ENCODE measurements at places on chromosomes 5 and 9.

GRCh38 chr9:121295662-121296191 is 27.8 kb downstream of the GSN start:
- no peak for DNase-seq

DNA sequence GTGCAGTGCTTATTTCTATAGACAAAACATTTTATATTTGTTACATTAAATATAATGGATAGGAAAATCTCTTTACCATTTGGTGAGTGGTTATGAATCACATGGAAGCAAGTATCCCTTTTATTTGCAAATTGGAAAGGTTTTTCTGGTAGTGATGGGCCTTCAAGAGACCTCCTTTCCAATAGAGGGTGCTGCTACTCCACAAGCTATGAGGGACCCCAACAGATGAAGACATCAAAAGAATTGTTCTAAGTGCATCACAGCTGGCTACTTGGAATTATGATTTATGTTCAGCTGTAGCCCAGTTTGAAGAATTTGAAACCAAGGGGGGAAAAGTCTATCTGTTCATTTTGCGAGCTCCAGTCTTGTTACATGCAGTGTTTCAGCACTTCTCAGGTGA is 493.7 kb upstream of the SGCD start:
- no peak for DNase-seq

- no peak for DNase-seq
Observed at GRCh38 chr9:26326563-26326962, 566.0 kb downstream of the CAAP1 start.

DNA sequence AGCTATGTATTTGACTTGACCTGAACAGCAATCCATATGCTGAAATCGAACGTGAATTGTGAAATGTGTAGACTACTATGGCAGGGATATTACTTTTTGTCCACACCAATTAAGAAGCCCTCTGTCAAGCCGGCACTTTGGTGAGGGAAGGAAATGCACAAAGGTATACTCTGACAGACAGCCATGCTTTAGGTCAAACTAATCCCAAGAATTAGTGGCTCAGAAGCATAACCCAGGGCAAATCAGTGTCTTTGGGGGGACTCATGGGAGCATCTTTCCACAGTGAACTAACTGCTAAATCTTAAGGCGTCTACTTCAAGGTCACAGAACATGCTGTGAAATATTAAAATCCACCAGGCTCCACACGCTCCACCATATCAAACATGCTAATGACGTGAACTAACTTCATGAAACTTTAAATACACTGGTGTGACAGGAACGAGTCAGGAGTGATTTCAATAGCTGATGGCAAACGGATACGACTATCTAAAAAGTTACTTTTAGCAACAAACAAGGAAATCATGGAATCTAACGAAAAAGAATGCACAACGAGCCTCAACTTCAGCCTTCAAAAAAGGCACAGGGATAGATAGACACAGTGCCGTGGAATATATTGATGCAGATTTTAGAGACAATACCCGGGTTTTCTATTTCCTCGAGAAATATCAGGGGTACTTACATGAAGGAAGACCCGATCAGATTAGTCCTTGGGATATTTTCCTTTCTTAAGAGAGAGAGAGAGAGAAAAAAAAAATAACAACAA is 527 bp downstream of the MEF2C start:
- DNase-seq = no peak

GRCh38 chr5:102911973-102912372 is 156.9 kb downstream of the PAM start:
- no peak for DNase-seq

DNA sequence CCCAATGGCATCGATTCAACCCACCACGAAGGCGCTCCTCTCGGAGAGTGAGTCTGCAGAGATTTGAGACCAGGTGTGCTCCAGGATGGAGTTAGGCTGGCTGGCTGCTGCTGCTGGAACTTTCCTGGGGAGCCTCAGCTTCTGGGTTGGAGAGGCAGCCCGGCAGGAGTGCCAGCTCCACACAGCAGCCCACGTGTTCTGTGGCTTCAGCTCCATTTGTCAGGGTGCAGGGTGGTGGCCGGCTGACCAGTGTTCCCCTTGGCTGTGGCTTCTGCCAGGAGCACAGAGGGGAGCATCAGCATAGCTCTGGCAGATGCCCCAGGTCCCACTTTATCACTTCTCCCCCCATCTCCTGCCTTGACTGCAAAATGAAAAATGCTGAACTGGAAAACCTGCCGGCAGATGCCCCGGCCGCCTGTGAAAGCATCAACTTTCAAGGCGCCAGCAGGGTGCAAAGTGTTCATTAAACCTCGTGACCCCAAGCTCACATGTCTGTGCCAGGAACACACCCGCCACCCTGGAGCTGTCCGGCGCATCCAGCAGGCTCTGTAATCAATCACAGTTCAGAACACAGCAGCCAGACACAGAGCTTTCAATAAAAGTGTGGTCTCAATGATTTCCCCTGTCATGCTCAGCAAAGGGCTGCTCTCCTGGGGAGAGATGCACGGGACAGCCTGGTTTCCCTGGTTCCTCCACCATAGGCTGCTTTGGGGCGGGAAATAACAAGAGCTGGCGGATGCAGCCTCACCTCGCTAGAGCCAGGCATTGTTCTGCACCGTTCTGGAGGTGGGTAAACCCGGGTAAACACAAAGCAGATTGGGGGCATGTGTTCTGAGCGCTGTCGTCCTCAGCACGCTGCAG is 53.2 kb downstream of the TRIP13 start:
- no peak for DNase-seq

GRCh38 chr5:94675965-94676618 is 57.6 kb downstream of the SLF1 start:
- no peak for DNase-seq

DNA sequence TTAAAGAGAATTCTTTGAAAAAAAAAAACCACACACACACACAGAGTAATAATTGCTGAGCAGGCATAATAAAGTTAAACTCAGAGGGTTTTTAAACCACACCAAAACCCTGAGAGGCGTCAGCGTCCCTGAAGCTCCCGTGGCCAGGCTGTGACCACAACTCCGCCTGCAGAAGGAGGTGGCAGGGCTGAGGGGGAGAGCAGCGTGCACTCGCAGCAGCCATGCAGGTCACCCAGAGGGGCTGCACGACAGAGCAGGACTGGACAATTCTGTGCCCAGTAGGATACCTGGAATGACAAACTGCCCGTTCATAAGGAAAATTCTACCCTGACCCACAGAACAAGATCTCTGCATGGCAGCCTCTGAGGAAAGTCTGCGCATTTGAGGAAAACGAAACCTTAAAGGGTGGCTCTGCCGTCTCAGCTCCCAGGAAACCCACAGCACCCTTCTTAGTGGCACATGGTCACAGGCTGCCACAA is 44.0 kb downstream of the ROR2 start:
- DNase-seq = peak; percentile 20

- DNase-seq = no peak
Observed at GRCh38 chr9:33633636-33634035, 109.6 kb downstream of the ANKRD18B start.

- DNase-seq = no peak
Observed at GRCh38 chr5:34043099-34043876, at the start of gene C1QTNF3. TSS of gene C1QTNF3 (minus strand) at chr5:34043213. CDS start at chr5:34043125, 88 bp downstream.

GRCh38 chr9:127854184-127854806 is at the start of gene ENG:
TSS of gene ENG (minus strand) at chr9:127854658. CDS start at chr9:127854355, 303 bp downstream.
- DNase-seq = peak; percentile 23

DNA sequence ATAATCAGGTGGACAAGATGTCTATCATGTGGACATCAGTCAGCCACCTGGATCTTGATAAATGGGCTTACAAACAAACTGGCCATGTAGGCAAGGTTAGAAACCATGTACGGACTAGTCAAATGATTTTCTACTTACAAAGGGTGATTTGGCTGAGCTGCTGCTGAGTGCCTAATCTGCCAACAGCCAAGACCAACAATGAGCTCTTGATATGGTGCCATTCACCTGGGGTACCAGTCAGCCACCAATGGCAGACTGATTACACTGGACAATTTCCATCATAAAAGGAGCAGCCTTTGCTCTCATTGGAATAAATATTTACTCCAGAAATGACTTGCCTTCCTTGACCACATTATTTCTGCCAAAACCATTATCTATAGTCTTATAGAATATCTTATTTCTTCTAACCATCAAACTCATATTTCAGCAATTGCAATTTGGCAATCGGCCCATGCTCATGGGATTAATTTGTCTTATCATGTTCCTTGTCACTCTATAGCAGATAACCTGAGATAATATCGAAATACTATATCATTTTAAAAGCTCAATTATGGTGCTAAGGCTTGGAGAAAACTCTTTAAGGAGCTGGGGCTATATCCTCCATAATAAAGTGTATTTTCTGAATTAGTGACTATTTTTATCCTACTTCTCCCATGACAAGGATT is 135.1 kb downstream of the SLC25A46 start:
- no peak for DNase-seq

- no peak for DNase-seq
Observed at GRCh38 chr9:84471816-84472215, 131.3 kb upstream of the SLC28A3 start.

DNA sequence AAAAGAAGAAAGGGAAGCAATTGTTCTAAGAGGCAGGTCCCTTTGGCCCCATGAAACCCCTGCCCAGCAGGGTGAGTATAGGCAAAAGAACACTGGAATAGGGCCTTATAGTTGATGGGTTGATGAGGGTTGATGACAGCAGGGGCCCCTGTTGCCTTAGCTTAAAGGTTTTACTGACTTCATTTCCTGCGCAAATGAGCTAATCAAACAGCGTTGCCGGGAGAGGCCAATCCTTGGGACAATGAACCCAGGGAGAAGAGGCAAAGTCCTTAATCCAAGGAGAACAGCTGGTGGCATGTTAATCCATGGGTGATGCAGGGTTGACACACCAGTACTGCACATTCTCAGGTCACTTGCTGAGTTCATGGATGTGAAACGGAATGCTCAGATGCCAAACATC is 22.0 kb upstream of the EPB41L4B start:
- DNase-seq = no peak

DNA sequence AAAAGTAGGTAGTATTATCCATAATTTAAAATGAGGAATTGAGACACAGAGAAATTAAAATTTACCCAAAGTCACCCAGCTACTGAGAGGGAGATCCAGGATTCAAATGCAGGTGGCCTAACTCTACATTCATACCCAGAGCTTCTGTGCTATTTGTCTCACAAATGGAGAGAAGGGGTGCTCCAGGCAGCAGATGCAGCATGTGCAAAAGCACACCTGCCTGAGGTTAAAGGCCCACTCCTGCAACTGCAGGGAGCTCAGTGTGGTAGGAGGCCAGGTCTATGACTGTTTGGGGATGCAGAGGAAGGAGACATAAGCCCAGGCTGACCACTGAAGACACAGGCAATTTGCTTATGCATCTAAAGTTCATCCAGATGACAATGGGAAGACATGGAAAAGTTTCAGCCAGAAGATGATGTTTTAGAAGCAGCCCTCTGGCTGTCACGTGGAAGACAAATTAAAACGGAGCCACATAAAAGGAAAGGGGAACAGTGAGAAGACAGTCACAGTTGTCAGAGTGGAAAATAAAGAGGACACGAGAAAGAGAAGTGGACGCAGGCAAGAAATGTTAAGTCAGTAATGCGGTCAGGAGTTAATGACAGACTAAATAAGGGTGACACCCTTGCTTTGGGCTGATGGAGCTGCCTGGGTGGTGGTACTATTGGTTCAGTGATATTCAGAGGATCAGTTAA is 214.7 kb downstream of the EBF1 start:
- DNase-seq = no peak

DNA sequence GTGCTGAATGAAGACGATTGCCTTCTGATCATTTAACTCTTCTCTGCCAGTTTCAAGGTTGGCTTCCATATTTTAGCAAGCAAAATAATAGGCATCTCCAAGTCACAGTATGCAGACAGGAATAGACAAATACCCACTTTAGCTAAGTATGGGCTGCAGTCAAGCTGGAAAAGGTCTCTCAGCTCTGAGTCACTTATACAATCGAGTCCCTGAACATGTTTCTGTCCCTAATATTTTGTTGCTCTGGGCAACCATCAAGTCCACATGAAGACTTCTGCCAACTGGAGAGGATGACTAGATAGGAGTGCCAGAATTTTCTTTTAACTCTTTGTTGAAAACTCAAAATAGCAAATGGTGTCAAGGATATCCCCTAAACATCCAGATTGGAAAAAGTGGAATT is 575.3 kb downstream of the RAB3C start:
- no peak for DNase-seq

GRCh38 chr5:129110742-129111141 is 16.2 kb downstream of the ISOC1 start:
- DNase-seq = no peak

DNA sequence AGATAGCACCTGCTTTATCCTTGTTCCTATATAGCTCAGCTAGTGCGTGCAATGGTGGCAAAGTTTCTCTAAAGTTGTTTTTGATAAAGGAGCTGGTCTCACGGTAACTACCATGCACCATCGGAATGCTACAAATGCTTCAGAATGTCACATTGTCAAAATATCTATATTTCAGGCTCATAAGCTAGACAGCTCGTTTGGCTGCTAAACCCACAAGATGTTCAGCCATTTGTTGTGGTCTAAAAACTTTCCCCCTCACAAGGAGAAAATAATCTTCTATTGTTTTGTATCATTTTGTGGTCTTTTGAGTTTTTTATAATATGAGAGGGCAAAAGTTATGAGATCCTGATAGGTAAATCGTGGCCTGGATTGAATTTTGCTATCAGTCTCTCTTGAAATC is 137.9 kb downstream of the NTRK2 start:
- DNase-seq = no peak

DNA sequence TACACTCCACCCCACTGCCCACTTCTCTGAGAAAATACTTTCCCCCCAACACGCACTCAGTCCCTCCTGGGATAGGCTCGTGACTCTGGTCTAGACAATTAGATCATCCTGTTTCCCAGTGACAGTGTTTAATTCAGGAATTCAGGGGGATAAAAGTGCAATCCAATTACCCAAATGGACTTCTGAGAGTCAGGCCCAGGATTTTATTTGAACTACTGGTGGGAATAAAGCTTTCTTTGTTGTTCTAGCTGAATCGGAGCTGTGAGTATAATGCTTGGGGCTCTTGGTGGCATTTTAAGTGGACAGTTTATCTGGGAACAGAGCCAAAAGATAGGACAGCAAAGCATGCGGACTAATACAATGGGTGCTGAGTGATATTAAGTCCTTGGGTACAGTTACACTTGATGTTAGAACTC is 683.3 kb downstream of the MAT2B start:
- no peak for DNase-seq

- DNase-seq = no peak
Observed at GRCh38 chr9:76512826-76513225, 53.8 kb downstream of the GCNT1 start.

GRCh38 chr5:87909382-87909781 is 359.3 kb downstream of the TMEM161B start:
- DNase-seq = no peak

GRCh38 chr5:16797951-16798350 is 138.1 kb downstream of the MYO10 start:
- DNase-seq = no peak
